Bladder microvascular endothelial cell (primary cell): ENCODE measurements at places on chromosomes 3 and 15. TPM values are rescaled to one million over a fixed set of nuclear protein-coding genes. Genes with fewer than 3 reads are reported as not detected.

Gene GHRL
- total RNA-seq = under 0.01 and 0.69 TPM in 2 replicates

Gene GPR15
- not detected in 2 replicates for total RNA-seq

Gene SLC28A2
- not detected in 2 replicates for total RNA-seq

Gene LRTM1
- total RNA-seq = not detected in 2 replicates

Gene RBPMS2
- total RNA-seq = 0.25 TPM in 1 of 2 replicates, not detected in the other

Gene SCAANT1
- not detected in 2 replicates for total RNA-seq

Gene BOC
- 0.13 TPM in 1 of 2 replicates, not detected in the other for total RNA-seq

Gene PSMD2
- total RNA-seq = 371 and 561 TPM in 2 replicates

Gene MESD
- 11.5 and 22.5 TPM in 2 replicates for total RNA-seq

Gene ACVR2B
- 1.9 and 5.7 TPM in 2 replicates for total RNA-seq

Gene SNTN
- total RNA-seq = not detected in 2 replicates

Gene CYP1A2
- total RNA-seq = not detected in 2 replicates

Gene TIGIT
- total RNA-seq = not detected in 2 replicates

Gene FEZF2
- total RNA-seq = not detected in 2 replicates

Gene FANCD2OS
- total RNA-seq = not detected in 2 replicates

Gene LRRC34
- 0.16 and 1.3 TPM in 2 replicates for total RNA-seq

Gene UACA
- 219 and 441 TPM in 2 replicates for total RNA-seq

Gene DLEC1
- total RNA-seq = under 0.01 TPM in 1 of 2 replicates, not detected in the other

Gene EPB42
- total RNA-seq = not detected in 2 replicates

Gene PLSCR2
- 0.31 TPM in 1 of 2 replicates, not detected in the other for total RNA-seq
